Activated naive CD8-positive, alpha-beta T cell treated with anti-CD3 and anti-CD28 coated beads for 36 hours (primary cell): ENCODE measurements at places on chromosomes 4 and X.

DNA sequence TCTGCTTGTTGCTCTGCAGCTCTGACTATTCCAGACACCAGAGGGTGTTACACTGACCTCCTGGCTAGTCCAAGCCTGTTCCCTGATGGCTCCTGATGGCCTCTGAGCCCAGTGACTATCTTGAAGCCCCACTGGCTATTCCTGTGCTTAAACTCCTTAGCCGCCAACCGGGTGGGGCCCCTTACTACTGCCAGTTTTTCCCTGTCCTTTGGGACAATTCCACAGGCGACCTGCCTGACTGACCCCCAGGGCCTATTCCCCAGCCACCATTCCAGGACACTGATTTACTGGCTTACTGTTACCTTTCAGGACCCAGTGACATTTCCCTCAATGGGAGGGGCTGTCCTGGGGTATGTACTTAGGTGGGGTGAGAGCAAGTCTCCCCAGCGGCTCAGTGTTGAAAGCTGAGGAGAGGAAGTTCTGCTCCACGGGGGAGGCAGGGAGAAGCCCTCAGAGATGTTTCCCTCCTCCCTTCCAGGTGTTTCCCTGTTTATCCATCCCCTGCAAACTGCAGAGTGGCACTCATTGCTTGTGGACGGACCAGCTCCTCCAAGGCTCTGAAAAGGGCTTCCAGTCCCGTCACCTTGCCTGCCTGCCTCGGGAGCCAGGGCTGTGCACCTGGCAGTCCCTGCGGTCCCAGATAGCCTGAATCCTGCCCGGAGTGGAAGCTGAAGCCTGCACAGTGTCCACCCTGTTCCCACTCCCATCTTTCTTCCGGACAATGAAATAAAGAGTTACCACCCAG, 4.0 kb downstream of the TIMP1 start:
- DNase-seq = no peak

DNA sequence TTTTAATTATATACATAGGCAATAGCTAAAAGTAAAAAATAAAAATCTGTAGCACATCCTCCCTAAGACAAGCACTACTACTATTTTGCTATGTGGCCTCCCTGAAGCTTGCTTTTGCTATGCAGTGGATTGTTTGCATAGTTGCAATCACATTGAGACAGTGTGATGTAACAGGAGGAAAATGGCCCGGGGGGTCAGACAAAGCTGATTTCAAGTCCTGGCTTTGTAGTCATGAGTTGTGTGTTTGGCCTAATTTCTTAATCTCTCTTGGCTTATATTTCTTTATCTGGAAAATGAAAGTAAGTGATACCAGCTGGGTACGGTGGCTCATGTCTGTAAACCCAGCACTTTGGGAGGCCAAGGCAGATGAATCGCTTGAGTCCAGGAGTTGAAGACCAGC, 166.6 kb downstream of the LHFPL1 start:
- no peak for DNase-seq

DNA sequence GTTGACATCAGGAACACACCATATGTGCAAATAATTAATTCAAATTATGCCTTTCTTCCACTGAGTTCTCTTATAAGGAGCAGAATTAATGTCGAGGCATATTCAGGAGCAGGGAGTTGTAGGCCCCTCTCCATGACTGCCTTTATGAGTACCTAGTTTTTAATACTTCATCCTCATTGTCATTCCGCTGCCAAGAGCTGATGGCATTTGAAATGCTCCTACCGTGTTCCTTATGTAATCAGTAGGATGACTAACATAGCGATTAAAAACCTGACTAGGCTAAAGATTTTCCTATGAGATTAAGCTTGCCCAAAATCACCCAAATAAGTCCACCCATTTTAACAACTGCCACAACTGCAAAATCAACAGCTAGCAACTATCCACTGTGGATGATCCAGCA, 220.6 kb downstream of the DHX15 start:
- DNase-seq = no peak

DNA sequence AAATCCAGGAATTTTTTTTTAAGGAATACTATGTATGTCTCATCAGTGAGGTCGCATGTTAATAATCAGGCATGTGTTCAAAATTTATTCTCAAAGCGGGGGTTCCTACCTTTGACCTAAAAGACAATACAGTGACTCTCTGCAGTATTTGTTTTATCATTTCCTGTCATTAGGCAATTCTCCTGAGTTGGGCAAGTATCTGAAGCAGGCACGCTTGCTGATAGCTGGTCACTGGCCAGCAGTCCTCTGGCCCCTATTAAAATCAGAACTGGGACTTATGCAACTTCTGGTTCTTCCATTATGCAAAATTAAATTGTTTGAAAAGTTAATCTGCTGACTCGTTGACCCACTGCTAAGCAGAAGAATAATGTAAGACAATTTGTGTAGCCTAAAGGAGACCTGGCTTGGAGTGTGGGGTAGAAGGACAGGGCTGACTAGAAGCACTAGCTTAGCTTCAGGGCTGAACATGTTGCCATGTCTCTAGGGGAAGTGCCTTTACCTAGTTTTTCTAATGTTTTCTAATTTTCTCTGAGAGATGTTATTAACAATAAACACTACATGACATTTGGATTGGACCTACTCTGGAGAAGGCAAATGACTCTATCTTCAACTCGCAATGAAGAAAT, 36.0 kb upstream of the GABRA2 start:
- DNase-seq = no peak
